B cell (primary cell): ENCODE measurements at places on chromosomes 6 and 20.

DNA sequence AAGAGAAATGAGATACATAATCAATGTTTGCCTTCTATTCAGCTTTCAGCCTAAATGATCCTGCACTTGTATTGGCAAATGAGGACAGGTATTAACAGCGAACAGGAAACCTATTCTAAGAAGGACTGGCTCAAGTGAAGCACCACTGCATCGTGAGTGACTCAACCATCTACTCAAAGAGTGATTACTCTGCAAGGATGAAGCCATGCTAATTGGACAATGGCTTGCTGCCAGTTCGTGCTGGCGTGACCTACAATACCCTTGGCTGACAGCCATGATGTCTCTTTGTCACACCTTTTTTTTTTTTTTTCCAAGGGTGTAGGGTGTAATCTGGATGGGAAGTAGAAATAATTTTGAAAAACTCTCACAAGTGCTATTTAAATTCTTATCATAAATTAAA lies 104.9 kb downstream of the GJA10 start:
- DNase-seq = no peak

GRCh38 chr6:40634429-40634828 lies 47.3 kb upstream of the LRFN2 start:
- no peak for DNase-seq

GRCh38 chr6:111096246-111096645 lies 8.9 kb downstream of the SLC16A10 start:
- no peak for DNase-seq

DNA sequence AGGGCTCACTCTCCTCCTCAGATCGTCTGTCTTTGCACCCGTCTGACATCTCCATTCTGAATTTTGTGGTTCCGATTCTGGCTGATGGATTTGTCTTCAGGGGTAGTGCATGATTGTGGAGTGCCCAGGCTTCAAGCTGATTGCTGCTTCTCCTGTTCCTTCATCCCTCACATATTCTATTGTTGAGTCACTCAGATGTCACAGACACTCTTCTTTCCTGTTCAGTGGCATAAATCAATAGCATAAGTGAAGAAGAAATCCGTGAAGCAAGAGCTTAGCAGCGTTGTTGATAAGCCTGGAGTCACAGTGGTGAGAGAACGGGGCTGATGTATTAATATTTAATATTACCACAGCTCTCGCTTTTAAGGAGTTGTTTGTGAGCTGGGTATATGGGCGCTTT lies 152.5 kb downstream of the MTHFD1L start:
- no peak for DNase-seq

DNA sequence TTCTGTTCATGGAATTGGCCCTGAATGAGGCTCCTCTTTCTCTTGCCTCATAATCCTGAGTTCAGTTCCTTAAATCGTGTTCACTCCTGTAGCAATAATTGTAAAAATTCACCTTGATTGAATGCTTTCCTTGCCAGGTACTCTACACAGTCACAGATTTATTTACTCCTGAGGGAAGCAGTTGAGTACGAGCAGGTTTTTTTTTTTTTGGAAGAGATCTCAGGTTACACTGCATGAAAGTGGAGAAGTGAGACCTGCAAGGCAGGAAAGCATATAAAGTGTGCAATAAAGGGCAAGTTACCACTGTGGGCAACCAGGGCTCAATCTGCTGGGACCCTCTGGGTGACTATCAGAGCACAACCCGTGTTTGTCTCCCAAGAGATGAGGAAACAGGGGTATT lies 93.0 kb upstream of the DOK5 start:
- no peak for DNase-seq

DNA sequence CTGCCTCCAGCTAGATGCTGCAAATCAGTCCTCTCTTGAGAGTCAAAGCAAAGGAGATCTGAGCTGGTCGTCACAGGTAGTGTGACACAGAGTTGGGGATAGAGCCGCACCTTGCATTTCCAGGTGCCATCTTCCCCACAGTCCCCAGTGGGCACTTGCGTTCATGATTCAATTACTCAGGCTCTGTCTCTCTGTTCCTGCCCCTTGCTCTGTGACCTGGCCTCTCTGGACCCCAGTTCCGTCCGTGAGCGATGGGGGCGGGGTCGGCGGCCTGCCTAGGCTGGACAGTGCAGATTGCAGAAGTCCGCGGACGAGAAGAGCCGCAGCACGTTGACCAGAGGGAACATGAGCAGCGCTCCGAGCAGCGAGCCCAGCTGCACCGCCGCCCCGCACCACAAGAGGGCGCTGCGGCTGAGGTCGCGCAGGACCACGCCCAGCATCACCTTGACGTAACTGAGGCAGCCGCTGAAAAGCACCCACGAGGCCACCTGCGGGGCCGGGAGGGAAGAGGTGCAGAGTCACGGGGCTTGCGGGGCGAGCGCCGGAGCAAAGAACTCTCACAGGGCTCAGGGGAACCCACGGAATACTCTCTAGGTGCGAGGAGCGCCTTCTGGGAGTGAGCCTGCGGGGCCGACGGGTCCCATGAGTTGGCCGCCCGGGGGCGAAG lies 7.4 kb downstream of the SLC52A3 start:
- DNase-seq = peak; percentile 10

DNA sequence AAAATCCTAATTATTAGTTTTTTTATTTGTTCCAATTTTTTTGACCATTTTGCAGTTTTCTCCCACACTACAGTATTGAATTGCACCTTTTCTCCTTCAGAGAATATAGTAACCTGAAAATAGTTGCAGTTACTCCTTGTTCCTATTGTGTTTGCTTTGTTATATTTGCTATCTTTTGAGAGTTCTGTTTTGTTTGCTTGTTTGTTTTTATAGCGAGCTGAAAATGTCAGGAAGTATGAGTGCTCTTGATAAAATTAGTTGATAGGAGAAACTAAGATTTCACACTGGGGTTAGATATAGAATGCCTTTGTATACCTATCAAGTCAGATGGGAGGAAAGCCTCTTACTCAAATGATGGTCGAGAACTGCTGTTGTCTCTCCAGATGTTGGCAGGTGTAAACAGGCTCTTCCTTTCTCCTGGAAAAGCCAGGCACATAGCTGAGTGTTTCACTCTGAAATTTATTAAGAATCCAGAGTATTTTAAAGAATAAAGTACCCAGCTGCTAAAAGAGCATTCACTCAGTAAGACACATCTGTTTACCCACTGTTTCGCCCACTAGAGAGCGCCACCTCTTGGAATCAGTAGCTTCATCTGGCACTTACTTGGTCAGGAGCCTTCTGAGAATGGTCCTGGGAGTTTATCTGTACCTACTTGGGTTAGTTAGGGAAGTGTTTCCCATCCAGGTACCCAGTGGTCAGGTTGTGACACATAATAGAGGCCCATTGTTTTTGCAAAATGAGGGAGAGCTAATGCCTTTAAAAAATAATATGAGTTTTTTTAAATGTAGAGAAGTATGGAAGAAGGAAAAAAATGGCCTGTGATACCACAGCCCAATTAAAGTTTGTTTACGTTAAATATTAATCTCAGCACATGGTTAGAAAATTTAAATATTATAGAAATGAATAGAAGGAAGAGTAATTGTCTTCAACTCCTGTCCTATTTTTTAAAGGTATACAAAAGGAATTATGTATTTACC lies 11.2 kb downstream of the NT5DC1 start:
- DNase-seq = peak; percentile 24

- DNase-seq = no peak
Measured at GRCh38 chr6:30060606-30061091, 416 bp upstream of the POLR1H start.

GRCh38 chr6:133903855-133904254 lies 14.9 kb downstream of the TCF21 start:
- DNase-seq = no peak

DNA sequence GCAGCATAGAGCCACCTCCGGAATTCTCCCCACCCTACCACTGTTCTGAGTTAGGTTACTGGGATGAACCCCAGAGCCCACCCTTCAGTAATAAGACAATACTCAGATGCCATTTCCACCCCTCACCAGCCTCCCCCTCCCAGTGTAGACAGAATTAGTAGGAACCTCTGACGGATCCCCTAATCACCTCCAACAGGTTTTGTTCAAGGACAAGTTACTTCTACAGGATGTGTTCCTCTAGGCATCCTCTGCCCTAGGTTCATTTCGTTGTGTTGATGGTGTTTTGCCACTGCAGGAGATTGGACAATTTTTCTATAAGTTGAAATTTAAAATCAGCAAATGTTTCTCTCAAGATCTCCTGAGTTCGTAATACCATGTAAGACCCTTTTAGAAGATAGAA lies 22.8 kb downstream of the PLEKHG1 start:
- DNase-seq = no peak

DNA sequence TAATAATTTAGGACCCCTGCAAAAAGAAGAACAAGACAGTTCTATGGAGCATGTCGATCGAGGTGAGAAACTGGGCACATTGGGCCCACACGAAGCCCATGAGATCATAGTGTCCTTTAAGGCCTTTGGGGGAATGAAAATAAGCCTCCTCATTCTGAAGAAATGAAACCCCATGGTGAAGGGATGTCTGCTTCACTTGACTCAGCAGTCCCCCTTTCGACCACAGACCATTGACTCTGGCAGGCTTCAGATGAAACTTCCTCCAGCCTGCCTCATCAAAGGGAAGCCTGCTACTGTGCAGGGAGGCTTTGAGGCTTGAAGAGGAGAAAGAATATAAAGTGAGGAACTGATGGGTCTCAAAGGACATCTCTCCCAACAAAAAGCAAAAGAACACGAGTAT lies 144.2 kb upstream of the FBXL4 start:
- DNase-seq = no peak

DNA sequence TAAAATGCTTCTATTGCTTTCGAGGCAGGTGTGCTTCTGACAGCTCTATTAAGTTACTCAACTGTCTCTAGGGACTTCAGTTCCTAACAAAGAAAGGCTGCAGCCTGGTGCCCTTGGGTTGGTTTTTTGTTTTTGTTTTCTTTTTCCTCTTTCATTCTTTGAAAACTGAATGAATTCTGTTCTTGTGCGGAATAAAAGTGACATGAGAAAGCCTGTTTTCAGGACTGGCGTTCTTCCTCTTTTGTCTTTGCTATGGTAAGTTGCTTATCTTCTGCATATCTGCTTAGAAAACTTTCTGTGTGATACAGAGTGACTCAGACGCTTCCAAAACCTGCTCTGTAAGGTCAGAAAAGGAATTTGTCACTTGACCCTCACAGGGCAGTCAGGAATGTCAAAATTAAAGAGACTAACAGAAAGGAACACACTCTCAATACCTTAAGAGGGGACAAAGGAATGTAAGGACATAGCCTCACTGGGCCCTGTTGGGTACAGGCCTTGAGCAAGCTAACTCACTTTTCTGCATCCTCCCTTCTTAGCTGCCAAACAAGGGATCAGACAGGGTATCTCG lies 56.2 kb upstream of the NHSL1 start:
- no peak for DNase-seq

- no peak for DNase-seq
Measured at GRCh38 chr6:37303891-37304503, 46.1 kb upstream of the TMEM217 start.

DNA sequence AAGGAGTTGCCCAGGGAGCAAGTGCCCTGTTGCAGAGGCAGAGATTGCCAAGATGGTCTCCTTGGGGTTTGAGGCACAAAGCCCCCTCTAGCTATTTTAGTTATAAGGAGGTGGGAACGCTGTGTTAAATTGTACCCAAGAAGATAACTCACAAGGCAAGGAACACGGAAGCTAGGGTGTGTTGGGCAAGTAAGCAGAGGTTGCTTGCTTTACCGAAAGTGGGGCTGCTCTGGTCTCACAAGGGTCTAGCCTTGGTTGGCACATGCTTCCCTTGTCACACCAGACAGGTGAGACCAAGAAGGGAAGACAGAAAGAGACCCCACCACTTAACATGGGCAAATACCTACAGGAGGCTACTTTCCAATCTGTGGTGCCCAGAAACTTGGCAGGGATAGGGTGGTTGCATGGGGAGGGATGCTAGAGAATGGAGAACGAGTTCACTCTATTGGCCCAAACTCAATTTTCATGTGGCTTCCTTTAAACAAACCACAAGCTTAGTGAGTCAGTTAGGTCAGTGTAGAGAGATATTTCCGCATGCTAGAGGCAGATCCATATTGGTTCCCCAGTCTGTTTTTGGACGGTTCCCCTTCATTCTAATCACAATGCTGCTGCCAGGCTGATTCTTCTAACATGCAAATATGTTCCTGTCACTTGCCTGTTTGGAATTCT lies 42.4 kb downstream of the PLAGL1 start:
- DNase-seq = no peak

GRCh38 chr6:45200510-45200909 lies 127.6 kb upstream of the RUNX2 start:
- no peak for DNase-seq

DNA sequence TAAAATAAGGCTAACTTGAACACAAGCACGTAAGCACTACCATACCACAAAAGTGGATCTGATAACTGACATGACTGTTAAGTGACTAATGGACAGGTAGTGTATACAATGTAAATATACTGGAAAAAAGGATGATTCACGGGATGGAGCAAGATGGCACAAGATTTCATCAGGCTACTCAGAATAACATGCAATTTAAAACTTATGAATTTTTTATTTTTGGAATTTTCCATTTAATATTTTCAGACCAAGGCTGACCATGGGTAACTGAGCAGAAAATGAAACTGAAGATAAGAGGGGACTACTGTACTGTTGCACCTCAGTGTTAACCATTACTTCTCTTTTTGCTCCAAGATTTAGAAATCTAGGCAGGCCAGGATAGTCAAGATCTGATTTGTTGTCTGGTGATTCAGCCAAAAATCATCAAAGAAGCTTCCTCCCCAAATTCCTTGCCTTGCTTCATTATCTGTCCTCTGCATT lies 45.4 kb downstream of the TPBG start:
- no peak for DNase-seq

- no peak for DNase-seq
Measured at GRCh38 chr6:157316871-157317814, 6.2 kb downstream of the TMEM242 start.

GRCh38 chr6:148761527-148762011 lies 14.7 kb downstream of the UST start:
- DNase-seq = no peak

GRCh38 chr20:40607927-40608326 lies 81.1 kb downstream of the MAFB start:
- no peak for DNase-seq

- DNase-seq = no peak
Measured at GRCh38 chr20:3843490-3843889, 3.1 kb upstream of the MAVS start.

GRCh38 chr6:69735027-69735426 lies 61.8 kb downstream of the LMBRD1 start:
- DNase-seq = no peak

DNA sequence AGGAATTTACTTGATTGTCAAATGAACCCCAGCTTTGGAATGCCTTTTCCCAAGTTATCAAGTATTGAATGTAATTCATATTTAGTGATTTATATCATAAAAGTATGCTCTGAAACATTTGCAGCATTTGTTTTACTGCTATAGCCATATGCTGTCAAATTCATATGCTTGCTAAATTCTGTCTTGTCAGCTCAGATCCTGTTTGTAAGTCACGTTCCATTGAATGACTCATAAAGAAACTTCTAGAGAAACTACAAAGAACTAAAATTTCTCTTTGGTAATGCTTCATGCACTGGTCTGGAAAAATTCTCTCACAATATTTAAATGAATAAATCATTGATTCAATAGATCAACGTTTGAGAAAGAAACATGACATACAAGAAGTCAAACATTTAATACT lies 445.9 kb downstream of the PHF3 start:
- DNase-seq = no peak

- DNase-seq = no peak
Measured at GRCh38 chr6:31639449-31639861, 13.0 kb downstream of the BAG6 start.

- no peak for DNase-seq
Measured at GRCh38 chr20:49543071-49543857, 24.7 kb downstream of the PTGIS start.

GRCh38 chr6:8539453-8539852 lies 104.1 kb upstream of the SLC35B3 start:
- DNase-seq = peak; percentile 2

- no peak for DNase-seq
Measured at GRCh38 chr6:132960720-132961119, 146.4 kb downstream of the RPS12 start.
